DMS 273 treated with DMSO at 0.1 percent for 48 hours (cell line): ENCODE measurements at places on chromosomes 1 and 21.
A peak's percentile ranks its signal among the peaks of the same experiment; 100 is the strongest.

DNA sequence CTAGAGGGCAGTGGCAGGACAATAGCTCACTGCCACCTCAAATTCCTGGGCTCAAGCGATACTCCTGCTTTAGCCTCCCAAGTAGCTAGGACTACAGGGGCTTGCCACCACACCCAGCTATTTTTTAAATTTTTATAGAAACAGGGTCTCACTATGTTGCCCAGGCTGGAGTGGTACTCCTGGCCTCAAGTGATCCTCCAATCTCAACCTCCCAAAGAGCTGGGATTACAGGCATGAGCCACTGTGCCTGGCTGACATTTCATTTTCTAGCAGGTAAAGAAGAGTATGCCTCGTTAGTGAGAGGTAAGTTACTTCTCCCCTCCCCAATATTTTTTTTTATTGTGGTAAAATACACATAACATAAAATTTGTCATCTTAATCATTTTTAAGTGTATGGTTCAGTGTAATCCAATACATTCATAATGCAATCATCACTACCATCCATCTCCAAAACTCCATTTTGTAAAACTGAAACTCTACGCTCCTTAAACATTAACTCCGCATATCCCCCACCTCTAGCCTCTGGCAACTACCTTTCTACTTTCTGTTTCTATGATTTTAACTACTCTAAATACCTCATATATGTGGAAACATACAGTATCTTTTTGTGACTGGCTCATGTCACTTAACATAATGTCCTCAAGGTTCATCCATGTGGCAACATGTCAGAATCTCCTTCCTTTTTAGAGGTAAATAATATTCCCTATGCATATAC is 22.4 kb downstream of the ZZZ3 start:
- no peak for DNase-seq

- DNase-seq = no peak
Measured at GRCh38 chr1:228304225-228304624, 96.4 kb downstream of the OBSCN start.

GRCh38 chr1:167107456-167107855 is 13.6 kb downstream of the STYXL2 start:
- DNase-seq = no peak

GRCh38 chr1:42118125-42118524 is 35.1 kb upstream of the GUCA2B start:
- DNase-seq = no peak

GRCh38 chr1:117093870-117094621 is 27.5 kb downstream of the TRIM45 start:
- no peak for DNase-seq

GRCh38 chr1:172083191-172083590 is 241.9 kb downstream of the DNM3 start:
- no peak for DNase-seq

DNA sequence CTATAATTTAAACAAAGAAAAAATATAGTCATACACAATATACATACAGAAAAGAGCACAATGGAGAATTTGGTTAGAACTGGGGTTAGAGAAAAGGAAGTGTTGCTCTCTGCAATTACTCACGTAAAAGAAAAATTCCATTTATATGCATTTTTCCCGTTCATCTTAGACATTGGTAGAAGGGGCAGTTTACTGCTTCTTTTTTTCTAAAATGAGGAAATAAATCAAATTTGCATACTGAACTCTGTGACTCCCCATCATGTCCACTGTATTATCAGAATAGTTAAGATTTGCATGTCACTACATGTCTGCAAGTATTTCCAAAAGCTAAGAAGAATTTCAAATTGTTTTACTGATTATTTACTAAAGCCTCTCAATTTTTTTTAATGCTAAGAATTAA is 44.1 kb upstream of the C1orf105 start:
- no peak for DNase-seq

GRCh38 chr1:58466630-58467241 is 79.8 kb downstream of the OMA1 start:
- no peak for DNase-seq

GRCh38 chr1:185864331-185864730 is 130.1 kb downstream of the HMCN1 start:
- no peak for DNase-seq

DNA sequence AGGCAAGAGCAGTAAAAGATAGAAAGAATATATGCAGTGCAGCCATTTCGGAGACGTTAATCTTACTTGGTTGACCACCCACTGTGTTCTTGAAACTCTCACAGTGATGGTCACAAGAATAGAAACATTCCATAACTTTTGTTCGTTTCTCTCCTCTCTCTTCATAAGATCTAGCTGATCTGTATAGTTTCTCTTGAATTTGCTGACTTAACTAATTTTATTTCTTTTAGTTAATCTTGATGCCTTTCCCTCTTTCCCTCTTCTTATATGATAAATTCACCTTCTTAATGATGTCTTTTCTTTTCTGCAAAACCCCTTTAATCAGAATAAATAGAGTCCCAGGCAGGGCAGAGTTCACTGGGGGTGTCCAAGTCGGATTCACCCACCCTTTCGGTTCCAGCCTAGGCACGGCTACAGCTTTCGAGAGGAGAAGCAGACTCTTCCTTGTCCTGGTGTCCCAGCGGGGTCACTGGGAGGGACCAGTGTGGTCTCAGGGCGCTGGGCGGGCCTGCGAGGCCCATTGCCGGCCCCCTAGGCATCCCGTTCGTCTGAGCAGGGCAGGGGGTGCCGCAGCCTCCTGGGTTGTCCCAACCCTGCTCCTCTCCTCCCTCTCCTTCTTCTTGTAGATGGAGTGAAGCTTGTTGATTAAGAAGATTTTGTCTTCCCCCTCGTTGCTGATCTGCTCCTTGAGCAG is 39.8 kb downstream of the ZNF691 start:
- DNase-seq = no peak

DNA sequence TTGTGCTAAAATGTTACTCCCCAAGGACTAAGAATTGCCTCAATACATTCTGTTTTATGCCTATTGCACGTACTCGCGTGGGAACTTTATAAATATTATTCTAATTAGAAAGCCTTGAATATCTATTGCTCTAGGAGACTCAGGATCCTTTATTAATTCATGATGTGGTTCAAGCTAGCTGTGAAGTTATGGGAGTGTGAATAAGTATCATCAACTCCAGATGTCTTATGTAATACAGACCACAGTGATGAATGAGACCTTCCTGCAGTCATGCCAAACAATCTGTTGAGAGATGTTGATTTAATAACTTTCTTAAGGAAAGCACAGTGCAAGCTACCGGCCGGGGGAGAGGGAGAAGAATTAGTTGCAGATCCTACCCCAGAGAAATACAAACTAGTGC is 519.2 kb upstream of the ZP4 start:
- no peak for DNase-seq

DNA sequence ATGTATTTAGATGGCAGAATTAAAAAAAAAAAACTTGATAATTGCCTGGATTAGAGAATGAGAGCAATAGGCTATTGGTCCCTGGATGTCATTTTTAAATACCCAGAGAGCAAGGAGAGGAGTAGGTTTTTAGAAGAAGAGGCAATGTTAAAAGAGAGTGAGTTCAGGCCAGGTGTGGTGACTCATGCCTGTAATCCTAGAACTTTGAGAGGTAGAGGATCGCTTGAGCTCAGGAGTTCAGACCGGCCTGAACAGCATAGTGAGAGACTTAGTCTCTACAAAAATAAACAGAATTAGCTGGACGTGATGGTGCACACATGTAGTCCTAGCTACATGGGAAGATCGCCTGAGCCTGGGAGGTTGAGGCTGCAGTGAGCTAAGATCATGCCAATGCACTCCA is 15.9 kb upstream of the MUTYH start:
- no peak for DNase-seq

GRCh38 chr1:96698342-96698983 is 23.1 kb upstream of the PTBP2 start:
- DNase-seq = no peak

GRCh38 chr1:76250271-76250670 is 175.7 kb downstream of the ST6GALNAC3 start:
- no peak for DNase-seq

DNA sequence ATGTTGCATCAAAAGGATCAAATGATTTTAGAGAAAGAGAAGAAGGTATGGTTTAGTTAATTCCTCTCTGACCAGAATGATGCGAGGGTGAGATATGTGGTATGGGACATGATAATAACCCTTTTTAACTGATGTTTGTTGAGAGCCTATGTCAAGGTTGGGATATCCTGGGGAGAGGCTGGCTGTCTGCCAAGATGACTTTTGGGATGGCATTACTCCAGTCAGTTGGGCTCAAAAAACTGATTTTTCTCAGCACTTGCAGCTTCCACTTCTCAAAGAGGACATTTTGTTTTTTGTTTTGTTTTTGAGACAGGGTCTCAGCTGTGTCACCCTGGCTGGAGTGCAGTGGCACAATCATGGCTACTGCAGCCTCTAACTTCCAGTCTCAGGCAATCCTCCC is 17.7 kb upstream of the STX12 start:
- DNase-seq = no peak

GRCh38 chr1:223492044-223492443 is 98.8 kb downstream of the CCDC185 start:
- no peak for DNase-seq

GRCh38 chr21:36861595-36862323 is 104.7 kb downstream of the HLCS start:
- no peak for DNase-seq

DNA sequence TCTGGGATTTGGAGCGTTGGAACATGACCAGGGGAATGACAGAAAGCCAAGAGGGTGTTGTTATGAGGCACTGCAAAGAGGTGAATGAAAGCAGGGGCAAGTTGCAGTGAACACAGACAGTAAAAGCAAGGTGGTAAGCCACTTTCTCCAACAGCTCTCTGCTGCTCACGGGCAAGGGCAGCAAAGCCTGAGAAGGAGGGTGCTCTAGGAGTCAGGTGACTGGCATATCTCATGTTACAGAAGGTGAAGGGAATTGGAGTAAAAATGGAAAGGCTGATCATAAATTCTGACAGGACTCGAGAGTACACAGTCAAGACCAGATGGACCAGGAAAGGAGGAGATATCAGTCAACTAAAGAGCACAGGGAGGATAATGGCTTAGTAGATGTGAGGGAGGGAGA is 14.5 kb downstream of the VAV3 start:
- no peak for DNase-seq

- DNase-seq = no peak
Measured at GRCh38 chr1:90387805-90388204, 329.3 kb downstream of the BARHL2 start.

DNA sequence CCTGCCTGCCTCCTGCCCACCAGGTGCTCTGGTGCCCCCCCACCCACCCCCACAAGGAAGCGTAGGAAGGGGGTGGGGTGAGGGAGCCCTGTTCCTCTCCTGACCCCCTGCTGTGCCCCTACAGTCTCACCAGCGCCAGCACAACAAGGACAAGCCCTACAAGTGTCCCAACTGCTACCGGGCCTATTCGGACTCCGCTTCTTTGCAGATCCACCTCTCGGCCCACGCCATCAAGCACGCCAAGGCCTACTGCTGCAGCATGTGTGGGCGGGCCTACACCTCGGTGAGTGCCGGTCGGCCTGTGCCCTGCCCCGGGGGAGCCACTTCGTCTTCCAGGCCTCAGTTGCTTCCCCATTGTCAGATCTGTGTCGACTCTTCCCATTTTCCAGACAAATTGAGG is 25.9 kb downstream of the A3GALT2 start:
- DNase-seq = no peak

GRCh38 chr1:173173388-173173787 is 33.7 kb downstream of the TNFSF4 start:
- no peak for DNase-seq

GRCh38 chr1:50271968-50272578 is 151.2 kb downstream of the DMRTA2 start:
- DNase-seq = peak; percentile 28

DNA sequence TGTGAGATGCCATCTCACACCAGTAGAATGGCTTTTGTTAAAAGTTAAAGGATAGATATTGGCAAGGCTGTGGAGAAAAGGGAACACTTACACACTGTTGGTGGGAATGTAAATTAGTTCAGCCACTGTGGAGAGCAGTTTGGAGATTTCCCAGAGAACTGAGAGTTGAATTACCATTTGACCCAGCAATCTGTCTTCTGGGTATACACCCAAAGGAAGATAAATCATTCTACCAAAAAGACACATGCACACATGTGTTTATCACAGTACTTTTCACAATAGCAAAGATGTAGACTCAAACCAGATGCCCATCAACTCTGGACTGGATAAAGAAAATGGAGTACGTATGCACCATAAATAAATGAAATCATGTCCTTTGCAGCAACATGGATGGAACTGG is 88.6 kb upstream of the LRRC8D start:
- DNase-seq = no peak

- no peak for DNase-seq
Measured at GRCh38 chr1:162065016-162065415, 4.5 kb upstream of the NOS1AP start.

DNA sequence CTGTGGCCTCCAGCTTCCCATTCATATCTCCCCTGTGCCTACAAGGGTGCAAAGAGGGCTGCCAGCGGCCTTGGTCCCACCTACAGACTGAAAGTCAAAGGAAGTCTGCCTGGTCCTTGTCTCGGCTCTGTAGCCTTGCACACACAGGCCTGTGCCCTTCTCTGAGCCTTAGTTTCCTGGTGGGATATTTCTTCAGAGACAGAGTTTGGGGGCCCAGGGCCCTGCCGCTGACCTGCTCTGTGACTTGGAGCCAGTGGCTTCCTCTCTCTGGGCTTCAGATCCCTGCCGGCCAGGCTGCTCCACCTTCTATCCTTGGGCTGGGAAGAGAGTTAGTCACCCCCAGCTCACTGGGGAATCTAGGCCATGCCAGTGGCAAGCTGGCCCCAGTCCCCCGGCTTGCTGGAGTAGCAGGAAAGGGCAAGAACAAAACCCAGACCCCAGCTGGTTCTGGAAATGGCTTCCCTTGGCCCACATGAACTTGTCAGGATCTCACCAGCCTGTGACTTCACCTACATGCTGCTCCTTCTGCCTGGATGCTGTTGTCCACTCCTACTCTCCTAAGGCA is 1.0 kb upstream of the TMEM61 start:
- no peak for DNase-seq

- no peak for DNase-seq
Measured at GRCh38 chr1:206748348-206749030, 22.1 kb upstream of the IL19 start.

DNA sequence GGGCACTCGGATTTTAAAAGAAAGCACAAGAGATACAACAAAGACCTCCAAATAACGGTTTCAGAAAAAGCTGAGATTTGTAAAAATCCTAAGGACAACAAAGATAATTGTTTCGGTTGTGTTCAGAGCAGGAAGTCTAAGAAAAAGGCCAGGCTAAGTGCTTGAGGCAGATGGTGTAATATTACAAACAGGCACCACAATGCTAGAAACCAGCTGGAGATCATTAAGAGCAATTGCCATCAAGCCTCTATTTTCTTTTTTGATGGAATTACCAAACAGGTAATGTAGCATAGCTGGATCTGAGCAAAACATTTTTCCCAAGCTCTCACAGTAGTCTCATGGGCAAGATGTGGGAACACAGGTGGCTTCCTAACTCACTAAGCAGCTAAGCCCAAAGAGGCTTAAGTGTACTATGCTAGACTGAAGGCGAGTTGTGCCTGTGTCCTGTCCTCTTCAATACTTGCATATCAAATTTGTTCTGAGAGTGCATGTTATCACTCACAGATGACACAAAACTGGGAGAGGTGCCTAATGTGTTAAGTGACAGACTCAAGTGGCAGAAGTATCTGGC is 161.6 kb downstream of the GLUL start:
- peak; percentile 21 for DNase-seq

- DNase-seq = no peak
Measured at GRCh38 chr1:4397196-4397595, 257.2 kb upstream of the AJAP1 start.
